ENCODE measurements at places on chromosomes 4 and X.

GRCh38 chrX:133745349-133745748 lies 240.0 kb downstream of the GPC3 start:
- no peak for DNase-seq

- DNase-seq = no peak
Measured at GRCh38 chr4:109157696-109158095, 144.8 kb downstream of the COL25A1 start.

DNA sequence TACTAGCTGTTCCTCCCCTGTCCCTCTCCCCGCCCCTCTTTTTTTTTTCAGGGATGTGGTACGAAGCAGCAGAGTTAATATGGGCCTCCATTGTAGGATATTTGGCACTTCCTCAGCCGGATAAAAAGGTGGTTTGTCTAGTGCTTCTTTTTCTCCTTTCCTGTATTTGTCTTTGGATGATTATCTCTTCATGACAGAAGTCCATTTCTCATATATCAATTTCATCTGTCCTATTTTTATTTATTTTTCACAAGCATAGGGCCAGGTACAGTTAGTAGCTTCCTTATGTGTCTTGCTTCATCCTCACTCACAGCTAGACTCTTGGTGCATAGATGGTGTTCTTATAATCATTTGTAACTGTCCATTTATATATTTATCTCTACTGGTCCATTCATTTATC lies 89.6 kb downstream of the NEUROG2 start:
- DNase-seq = no peak

- DNase-seq = peak; percentile 21
Measured at GRCh38 chrX:24838629-24839028, 144.9 kb downstream of the POLA1 start.

DNA sequence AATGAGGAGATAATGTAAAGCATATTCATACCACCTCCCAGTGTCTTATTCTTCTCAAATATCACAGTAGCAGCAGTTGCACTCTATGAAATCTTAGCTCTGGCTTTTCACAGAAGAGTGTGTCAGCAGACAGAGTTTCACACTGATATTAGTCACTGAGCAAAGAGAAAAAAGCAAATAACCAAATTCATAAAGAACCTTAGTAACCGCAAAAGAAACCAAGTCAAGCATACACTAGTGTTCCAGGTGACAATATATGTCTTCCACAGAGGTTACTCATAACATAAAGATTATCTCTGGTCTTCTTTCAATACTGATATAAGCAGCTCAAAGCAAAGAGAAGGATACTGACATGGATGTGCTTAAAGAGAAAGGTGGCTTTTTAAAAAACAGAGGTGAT lies 181.7 kb upstream of the EDNRA start:
- no peak for DNase-seq

GRCh38 chr4:5217421-5217820 lies 166.1 kb downstream of the STK32B start:
- DNase-seq = no peak

DNA sequence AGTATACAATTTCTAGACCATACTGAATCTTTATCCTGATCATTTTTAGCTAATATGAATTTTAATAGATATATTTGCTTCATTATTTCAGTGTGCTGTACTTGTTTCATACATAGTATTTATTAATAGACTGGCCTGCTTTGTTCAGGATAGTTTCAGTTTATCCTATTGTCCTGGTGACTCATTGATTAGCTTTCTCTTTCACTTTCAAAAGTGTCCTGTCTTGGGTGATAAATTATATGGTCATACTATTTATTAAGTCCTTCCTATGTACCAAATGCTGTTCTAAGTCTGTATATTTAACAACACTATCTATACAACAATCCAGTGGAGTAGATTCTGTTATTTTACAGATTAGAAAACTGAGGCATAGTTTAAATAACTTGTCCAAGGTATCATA lies 153.8 kb upstream of the RAPGEF2 start:
- no peak for DNase-seq

DNA sequence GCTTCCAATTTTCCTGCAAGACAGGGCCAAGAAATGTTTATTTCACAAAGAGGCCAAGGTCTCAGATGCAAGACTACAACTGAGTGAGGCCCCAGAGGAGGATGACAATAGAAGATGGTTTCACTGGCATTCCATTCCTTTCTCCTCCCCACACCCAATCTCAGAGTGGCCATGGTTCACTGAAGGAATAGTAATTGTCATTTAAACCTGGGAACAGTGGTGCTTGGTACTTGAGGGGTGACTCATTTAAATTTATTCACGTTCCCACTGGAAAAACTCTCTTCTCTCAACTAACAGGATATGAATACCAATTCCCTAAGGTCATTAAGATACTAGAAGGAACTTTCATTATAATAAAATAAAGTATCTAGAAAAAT lies 35.3 kb upstream of the CXCL8 start:
- no peak for DNase-seq

GRCh38 chr4:176920694-176921093 lies 128.0 kb upstream of the VEGFC start:
- DNase-seq = no peak

GRCh38 chrX:119093991-119094735 lies 21.4 kb downstream of the CT47C1 start:
- DNase-seq = no peak

DNA sequence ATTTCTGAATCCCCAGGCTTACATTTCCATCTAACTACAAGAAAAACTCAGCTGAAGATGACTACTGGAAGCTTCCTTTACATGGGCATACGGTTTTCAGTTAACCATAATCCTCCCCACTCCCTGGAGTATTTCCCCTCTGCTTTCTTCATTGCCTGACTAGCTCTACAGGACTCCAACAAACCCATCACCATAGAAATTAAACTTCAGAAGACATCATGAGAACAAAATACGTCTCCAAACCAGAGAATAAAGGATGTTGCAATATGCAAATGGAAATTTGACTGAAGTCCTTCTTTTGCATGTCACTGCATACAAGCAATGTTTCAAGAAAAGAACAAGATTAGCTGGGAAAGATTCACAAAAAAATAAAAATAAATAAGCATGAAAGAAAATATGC lies 170.2 kb upstream of the PCDH18 start:
- no peak for DNase-seq

- DNase-seq = no peak
Measured at GRCh38 chrX:1025413-1025812, 187.0 kb downstream of the CRLF2 start.

DNA sequence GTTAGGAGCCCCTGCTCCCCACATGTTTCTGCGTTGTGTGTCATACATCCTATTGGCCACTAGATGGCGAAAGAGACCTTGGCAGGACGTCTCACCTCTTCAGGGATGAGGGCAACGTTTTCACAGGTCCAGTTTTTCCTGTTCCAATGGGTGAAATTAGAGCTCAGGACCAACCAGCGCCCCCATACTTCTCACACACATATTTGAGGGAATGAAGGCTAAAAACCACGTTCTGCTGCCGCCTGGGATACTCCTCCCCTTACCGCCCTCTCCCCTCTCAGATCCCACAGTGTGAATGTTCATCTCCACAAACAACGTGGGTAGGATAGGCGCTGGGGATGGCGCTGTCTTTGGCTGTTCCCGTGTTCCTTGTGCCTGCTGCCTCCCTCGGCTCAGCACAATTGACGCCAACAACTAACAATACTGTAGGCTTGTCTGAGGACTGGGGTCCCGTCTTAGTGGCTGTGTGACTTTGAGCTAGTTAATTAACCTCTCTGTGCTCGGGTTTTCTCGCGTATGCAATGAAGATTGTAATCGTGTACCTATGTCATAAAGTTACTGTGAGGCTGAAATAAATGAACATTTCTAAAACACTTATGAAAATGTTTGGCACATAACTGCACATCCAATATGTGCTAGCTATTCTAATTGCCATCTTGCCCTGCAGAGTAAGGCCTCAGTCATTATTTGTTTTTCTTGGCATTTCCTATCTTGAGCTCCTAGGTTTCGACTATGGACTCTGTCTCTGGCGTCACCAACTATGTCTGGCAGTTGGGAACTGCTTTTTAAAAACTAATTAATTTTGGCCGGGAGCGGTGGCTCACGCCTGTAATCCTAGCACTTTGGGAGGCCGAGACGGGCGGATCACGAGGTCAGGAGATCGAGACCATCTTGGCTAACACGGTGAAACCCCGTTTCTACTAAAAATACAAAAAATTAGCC lies 181.3 kb upstream of the STK26 start:
- DNase-seq = peak; percentile 56

DNA sequence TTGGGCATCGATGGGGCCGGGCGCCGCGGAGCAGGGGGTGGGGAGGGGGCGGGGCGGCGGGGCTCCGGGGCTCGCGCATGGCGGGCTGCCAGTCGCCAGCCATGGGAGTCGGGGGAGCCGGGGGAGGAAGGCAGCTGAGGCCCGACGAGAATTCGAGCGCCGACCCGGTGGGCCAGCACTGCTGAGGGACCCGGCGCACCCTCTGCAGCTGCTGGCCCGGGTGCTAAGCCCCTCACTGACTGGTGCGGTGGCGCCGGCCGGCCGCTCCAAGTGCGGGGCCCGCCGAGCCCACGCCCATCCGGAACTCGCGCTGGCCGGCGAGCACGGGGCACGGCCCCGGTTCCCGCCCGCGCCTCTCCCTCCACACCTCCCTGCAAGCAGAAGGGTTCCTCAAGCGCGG lies 49.4 kb downstream of the GSX2 start:
- DNase-seq = no peak

DNA sequence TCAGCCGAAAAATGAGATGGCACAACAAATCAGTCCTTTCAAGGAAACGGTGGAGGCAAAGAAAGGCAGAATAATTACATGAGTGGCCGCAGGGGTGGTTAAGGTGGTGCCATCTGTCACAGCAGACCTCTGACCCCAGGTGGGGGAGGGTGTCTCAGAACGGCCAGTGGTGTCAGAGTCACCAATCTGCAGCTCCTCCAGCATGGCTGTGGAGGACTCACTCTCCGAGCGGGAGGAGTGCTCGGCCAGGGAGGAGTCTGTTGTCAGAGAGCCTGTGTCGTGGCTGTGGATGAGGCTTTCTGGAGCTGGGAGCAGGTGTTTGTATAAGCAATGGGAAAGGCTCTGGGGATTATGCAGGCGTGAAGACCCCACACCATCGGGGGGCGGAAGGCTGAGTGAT lies 130.3 kb upstream of the PDLIM3 start:
- DNase-seq = no peak

- no peak for DNase-seq
Measured at GRCh38 chr4:181969151-181969550, 274.1 kb upstream of the TENM3 start.

DNA sequence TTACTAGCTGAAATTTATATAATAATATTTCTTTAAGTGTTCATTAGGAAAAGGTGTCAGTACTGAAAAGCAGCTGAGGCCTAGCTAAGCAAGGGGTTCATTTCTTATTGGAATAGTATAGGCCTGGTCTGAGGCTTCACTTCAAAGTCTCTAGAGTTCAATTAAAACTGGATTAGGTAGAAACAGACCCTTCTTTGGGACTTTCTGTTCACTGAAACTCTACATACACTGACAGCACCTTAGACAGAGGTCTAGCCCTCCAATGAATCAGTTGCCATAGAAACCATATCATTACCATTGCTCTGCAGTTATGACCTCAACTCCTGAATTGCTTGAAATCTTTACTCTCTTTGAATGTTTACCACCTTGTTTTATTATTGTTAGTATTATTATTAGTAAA lies 86.4 kb upstream of the MAB21L2 start:
- no peak for DNase-seq

GRCh38 chrX:40580537-40581335 lies at the start of gene ATP6AP2:
Gene ATP6AP2 (plus strand): TSS chrX:40580970. CDS start chrX:40581066, 96 bp downstream.
- DNase-seq = peak; percentile 92

DNA sequence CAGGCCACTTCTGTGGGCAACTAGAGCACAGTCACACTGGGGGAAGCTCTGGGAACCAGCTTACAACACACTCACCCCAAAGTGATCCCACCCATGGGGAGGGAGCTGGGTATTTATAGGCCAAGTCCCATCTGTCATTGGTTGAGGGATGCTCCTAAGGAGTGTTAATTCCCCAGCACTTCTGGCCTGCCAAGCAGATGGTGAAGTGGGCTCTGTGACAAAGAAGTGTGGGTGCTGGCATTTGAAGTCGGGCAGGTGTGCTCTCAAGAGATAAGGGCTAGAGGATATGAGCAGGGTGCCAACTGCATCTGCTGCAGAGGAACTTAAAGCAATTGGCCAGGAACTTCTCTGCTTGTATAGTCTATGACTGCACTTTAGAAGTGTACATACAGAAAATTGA lies 30.9 kb downstream of the PTCHD1 start:
- DNase-seq = no peak

DNA sequence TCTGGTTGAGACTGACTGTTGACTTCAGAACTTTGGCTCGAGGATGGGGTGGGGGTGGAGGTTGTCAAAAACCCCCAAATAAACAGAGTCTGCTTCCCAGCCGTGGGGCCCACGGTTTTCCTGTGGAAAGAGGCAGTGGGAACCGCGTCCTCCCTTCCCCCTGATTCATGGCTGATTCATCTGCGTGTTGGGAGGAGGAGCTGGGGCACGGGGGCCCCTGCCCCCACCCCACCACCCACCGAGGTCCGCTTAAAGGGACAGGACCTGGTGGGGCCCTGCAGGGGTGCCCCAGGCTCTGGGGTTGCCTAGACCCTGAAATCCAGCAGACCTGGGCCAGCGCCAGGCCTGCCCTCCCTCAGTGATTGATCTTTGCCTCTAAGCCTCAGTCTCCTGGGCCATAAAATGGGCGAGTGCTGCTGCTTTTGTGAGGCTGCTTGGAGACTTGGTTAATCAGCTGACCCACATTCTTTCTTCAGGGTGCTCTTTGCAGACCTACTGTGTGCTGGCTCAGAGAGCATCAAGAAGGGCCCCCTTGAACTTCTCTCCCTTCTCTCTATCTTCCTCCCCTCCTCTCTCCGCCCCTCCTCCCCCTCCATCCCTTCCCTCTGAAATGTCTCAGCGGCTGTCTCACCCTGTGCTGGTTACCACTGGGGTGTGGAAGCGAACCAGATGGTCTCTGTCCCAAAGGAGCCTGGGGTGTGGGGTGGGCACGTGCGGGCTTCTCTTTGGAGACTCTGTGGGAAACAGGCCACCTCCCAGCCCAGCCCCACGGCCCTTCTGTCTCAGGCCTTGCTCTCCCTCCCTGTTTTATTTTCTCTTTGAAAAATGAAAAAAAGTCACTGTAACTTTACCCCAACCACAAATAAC lies 9.1 kb downstream of the HTRA3 start:
- no peak for DNase-seq
